ENCODE measurements at places on chromosomes 13 and 19.
A peak's percentile ranks its signal among the peaks of the same experiment; 100 is the strongest.

DNA sequence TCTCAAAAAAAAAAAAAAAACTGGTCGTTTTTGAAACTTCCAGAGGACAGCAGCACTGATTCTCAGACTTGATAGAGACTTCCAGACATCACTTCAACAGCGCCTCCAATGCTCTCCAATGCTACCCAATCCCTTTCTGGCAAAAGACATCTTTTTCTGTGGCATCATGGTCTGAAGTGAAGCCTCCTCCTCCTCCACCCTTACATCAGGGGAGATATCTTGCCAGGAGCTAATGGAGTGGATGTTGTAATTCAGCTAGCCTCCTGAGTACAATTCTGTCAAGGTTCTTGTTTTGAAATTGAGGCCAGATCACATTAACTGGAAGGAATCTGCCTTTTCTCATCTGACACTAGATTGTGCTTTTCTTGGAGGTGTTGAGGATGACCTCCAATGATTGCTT, 24.2 kb downstream of the FXYD5 start:
- DNase-seq, result no peak

- no peak for DNase-seq
These were observed 11.9 kb downstream of the ANKRD24 start for GRCh38 chr19:4194353-4194752.

DNA sequence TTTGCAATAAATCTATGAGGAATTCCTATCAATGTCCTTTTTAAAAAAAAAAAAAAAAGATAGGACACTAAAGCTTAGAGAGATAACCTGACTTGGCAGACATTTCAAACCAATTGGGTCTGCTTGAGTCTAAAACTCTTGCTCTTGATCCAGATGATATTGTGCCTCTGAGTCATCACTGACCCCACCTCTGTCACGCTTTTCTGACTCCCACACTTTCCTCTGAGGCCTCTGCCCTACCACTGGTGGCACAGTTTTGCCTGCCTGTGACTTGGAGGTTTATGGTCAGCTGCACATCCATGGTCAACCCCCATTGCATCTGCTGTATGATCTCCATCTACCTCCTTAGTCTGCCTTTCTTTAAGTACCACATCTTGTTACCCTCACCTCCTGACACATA, 328.7 kb downstream of the SPRY2 start:
- DNase-seq, result no peak

GRCh38 chr13:44230736-44231135, 142.9 kb upstream of the SERP2 start:
- no peak for DNase-seq

DNA sequence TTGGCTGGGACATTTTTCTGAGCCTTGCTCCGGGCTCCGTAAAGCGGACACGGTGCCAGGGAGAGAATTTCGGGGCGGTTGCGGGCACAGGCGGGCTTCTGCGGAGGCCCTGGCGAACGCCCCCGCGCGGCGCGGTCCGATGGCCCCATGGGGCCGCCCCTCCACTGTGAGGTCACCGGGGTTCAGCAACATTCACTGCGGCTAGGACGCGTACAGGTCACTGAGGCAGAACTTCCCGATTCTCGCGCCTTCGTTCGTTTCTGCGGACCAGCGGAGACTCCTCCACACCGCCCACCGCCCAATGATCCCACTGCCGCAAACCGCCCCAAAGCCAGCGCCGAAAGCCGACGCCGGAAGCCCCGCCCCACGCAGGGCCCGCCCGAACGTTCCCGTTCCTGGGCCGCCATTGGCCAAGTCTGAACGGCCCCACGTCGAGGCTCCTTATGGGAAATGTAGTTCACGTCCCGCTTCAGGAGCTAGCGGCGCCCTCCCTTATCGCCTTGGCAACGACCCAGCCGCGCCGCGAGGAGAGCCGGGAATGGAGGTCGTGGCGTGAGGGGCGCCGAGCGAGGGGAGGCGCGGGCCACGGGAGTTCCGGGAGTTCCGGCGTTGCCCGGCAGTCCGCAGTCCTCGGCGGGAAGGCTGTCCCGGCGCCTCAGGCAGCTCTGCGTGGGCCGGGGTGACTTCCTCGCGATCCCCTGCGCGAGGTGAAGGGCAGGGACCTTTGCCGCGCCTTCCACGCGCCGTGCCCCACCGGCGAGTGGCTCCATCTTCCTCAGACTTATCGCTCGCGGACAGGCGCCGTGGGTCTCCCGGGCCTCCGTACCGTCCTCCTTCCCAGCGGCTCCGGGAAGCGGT, at the start of gene ZNF584:
Gene ZNF584 (plus strand): TSS at position 498 of the 858 bp plus-strand sequence. CDS start 499 bp downstream, outside the sequence.
- peak; percentile 88 for DNase-seq

- no peak for DNase-seq
These were observed 51.1 kb downstream of the CRYL1 start for GRCh38 chr13:20474515-20474914.

GRCh38 chr19:36060430-36060829, 5.7 kb downstream of the WDR62 start:
- DNase-seq, result peak; percentile 71

- DNase-seq, result no peak
These were observed 2.7 kb upstream of the TPGS1 start for GRCh38 chr19:504616-505015.

DNA sequence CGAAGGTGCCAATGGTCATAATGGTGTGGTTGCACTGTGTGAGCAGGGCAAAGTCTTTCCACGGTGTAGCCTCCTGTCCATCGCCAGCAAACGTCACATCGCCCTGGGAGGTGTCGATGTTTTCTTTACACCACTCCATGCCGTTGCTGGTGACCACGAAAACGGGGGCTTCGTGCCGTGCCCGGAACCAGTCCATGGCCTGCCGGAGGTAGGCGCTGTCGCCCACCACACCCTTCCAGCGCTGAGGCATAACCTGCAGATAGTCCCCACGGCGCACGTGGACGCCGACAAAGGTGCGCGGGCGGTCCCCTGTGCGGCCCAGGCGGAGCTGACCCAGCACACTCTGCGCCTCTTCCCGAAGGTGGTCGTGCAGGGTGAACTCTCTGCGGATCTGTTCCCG, 2.1 kb downstream of the FUT1 start:
- DNase-seq, result no peak

DNA sequence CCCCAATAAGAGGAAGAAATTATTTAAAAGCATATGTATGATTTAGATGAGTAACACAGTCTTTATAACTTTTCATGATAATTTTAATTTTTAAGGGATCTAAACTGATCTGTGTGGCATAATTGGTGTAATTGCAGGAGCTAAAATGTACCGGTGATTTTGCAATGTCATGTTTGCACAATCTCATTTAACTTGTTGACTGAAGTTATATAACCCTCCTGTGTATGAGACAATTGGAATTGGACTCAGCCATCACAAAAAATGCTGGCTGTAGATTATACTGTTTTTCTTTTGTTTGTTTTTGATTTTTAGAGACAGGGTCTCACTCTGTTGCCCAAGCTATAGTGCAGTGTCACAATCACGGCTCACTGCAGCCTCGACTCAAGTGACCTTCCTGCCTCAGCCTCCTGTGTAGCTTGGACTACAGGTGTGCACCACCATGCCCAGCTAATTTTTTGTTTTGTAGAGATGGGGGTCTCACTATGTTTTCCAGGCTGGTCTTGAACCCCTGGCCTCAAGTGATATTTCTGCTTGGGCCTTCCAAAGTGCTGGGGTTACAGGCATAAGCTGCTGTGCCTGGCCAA, 26.1 kb downstream of the FGF9 start:
- DNase-seq, result no peak

DNA sequence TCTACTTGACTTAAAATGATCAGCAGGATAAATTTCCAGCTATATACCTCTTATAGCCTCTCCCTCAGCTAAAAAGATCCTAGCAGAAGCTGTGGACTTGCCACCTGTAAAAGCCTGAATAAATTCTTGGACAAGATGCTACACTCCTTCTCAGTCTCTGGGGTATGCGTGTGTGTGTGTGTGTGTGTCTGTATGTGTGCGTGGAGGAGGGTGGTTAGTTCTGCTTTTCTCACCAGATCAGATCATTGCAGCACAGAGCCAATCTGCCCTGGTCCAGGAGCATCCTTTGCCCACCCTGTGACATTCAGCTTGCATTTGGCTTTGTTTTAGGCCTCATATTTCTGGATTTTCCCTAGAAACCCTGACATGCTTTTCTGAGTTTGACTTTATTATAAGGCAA, 438.3 kb downstream of the RFC3 start:
- DNase-seq, result no peak

DNA sequence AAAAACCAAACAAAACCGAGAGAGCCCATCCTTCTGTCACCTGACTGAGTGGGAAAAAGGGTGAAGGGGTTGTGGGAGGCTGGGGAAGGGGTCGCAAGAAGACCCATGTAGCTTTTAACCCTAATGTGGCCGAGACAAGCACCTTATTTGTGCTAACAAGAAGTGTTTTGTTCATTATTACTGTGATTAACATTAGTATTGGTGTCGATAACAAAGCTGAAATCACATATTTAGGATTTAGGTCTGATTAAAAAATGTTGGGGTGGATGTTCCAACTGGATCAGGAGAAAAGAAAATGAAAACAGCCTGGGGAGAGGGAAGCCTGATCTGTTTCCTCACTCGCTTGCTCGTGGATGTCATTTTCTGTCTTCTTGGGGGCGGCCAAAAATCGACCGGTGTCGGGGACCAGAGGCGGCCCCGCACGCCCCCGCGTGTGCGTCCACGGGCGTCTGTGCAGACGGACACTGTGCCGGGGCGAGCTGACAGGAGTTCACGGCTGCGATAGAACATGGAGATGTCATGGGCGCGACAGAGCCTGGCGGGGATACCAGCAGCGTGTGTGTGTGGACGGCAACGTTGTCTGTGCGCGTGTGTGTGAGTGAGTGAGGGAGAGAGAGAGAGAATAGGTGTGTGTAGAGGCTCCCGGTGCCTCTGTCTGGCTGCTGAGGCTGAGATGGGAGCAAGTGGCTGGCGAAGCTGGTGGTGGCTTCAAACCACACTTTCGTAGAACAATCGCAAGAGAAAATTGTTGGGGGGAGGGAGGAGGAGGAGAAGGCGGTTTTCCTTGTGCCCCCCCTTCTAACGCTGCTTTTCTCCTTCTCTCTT, 29.1 kb downstream of the NFIX start:
- DNase-seq, result no peak

GRCh38 chr19:20287070-20287469, 120.1 kb downstream of the ZNF486 start:
- no peak for DNase-seq

- no peak for DNase-seq
These were observed 3.8 kb upstream of the KCTD12 start for GRCh38 chr13:76890021-76890420.

- no peak for DNase-seq
These were observed 12.5 kb upstream of the ATP1A3 start for GRCh38 chr19:42006569-42006968.

DNA sequence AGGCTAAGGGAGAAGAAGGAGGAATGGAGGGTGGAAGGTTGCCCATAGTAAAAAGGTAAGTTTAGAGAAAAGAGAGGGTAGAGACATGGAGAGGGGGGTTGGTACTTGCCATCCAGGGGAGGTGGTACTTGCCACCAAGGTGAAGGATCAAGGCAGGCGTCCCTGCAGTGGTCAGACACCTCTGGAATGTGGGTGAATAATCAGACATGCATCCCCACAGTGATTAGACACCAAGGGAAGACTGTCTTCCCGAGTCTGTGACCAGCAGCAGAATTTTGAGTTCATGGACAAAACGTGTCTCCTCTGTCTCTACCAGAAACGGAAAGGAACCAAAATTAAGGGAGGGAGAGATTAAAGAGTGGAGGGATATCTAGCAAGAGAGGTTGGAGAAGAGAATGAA, 27.1 kb upstream of the IGFL1 start:
- DNase-seq, result no peak

GRCh38 chr13:33228648-33229445, 56.7 kb downstream of the STARD13 start:
- DNase-seq, result no peak

- no peak for DNase-seq
These were observed 310.3 kb upstream of the EDNRB start for GRCh38 chr13:78228940-78229339.

GRCh38 chr19:12782424-12783290, 7.3 kb upstream of the HOOK2 start:
- peak; percentile 68 for DNase-seq

DNA sequence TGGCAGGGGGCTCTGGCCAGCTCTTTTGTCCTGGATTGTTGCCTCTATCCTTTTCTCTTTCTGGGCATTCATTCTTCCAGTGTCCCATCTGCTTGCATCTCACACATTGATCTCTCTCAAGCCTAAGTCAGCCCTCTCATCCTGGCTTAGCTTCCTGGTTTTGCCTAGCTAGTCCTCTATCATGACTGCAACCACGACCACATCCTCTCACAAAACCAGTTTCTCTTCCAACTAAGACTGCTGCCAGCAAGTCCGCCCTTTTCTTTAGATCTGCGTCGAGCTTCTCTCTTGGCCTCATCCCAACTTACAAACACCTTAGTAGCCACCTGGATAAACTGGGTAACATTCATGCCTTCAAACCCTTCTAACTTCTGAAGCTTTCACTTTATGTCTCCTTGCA, 212.2 kb upstream of the HTR2A start:
- no peak for DNase-seq

GRCh38 chr19:41192574-41193429, at the start of gene CYP2S1:
TSS of gene CYP2S1 (plus strand) at chr19:41193219. CDS start at chr19:41193265, 46 bp downstream.
- no peak for DNase-seq

DNA sequence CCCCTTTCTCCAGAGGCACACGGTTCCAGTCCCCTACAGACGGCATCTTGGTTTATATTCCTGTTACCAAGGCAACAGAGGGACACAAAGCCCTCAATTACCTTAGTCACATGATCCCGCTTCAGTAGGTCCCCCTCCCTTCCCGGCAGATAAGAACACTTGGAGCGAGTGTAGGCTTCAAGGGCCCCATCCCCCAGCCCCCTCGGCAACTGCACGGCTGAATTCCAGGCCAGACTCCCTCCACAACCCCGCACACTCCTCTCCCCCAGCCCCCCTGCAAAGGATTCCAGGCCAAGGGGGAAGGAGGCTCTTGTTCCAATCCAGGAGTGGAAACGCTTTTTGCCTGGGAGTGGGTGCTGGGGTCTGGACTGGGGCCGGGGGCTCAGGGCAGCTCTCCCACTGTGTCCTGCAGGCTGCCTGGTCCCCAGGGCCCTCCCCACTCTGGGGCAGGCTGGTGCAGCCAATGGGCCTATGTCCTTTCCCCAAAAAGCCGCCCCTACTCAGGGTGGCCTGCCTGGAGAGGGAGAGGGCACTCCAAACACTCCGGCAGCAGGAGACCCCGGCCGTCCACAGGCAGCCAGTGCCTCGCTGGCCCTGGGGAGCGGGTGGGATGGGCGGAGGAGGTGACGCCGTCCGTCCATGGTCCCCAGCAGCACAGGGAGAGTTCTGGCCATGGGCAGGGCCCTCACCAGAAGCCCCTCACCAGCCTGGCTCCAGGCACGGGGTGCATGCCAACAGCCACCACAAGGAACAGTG, 62.6 kb downstream of the MLLT1 start:
- DNase-seq, result no peak

DNA sequence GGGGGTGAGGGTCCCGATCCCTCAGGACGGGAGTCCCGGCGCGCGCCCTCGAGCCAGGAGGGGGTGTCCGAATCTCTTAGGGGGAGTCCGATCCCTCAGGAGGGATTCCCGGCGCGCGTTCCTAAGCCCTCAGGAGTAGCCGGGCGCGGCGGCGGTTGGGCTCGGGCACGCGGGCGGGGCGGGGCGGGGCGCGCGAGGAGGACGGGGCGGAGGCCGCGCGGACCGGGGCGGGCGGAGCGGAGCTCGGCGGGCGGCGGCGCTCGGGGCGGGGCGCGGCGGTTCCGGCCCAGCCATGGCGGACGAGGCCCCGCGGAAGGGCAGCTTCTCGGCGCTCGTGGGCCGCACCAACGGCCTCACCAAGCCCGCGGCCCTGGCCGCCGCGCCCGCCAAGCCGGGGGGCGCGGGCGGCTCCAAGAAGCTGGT, at the start of gene CUL4A:
Gene CUL4A (plus strand): TSS at position 278 of the 423 bp plus-strand sequence. CDS start 15 bp downstream, at position 293.
- no peak for DNase-seq

- DNase-seq, result no peak
These were observed 44.7 kb upstream of the NFIC start for GRCh38 chr19:3321696-3322095.

- DNase-seq, result no peak
These were observed 183.5 kb upstream of the TSC22D1 start for GRCh38 chr13:44759384-44760360.

Data from amygdala (tissue), 56 donors.